ENCODE measurements at places on chromosomes 2 and 18.

DNA sequence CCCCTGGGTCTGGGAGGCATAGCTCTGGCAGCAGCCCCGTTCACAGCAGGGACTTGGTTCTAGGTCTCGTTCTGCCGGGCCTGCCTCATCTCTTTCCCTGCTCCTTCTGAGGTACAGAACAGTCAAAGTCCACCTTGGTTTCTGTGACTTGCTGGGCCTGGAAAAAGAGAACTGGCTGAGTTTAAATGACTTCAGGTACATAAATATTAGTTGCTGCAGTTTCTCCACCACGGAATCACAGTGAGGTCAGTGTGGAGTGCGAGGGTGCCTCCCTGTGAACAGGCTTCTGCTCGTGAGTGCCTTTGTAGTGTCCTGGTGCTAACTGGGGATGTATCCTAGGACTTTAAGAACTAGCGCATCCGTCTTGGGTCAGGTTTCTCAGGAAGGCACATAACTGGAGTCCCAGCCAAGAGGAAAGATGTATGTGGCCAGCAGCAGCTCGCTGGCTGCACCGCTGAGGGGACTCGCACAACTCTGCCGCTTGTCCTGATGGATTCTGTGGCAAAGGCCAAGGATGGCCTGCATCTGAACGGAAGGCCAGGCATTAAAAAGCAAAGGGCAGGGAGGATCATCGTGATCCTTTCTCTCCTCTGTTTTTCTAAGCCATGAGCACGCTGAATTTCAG is 188.6 kb downstream of the SH3RF3 start:
- no peak for DNase-seq

GRCh38 chr2:215487002-215487372 is 51.1 kb upstream of the FN1 start:
- DNase-seq: no peak

DNA sequence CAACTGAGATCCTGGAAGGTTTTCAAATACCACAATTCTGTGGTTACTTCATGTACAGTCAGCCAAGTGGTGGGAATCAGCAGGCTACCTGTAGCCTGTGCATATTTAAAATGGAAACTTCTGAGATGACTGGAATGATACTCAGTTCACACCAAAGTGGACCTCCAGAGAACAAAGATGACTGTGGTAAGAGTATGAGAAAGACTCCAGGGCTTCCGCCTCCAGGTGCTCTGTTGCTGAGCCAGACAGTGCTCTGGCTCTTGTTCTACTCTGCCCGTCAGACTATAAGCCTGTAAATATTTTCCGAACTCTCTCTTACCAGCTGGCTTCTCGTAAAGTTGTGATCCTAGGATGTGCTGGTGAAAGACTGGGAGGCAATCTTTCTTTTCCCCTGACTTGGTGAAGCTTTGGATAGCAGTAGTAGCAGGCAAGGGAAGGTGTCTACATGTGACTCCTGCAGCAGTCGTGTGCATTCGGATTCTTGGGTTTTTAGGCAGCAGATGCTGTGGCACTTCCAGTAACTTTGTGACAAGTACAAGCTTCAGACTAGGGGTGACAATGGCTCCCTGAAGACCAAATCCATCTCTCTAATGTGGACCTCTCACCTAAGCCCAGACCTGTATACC is 23.1 kb downstream of the ST3GAL5 start:
- DNase-seq: no peak

DNA sequence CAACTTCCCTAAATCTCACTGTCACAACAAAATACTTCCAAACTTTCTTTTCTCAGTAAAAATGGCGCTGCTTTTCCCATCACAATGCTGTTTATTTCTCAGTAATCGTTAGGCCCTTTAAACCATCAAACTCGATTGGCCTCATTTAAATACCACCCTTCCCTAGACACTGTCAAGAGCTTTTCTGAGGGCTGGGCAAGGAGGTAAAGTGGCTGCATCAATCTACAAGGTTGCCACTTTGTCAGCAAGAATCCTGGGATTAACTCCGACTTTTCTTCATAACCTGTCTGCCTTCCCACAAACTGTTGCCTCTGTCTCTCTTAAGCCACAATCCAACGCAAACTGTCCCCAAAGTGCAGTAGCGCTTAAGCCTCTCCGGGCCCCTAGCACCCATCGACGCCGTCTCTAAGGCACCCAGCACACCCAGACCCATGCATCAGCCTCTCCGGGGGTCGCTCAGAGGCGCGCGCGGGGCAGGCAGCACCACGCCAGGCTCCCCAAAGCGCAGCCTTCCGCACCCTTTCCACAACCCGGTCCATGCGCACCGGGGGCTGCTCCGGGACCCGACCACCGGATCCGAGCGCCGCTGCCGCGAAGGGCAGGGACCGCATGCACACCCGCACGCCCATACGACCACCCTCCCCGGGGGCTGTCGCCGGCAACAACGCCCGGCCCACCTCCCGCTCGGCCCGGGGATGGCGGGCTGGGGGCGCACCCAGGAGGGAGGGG is 683 bp downstream of the MBOAT2 start:
- DNase-seq: no peak

- peak; percentile 57 for DNase-seq
Measured at GRCh38 chr2:197168705-197169104, 141.9 kb downstream of the ANKRD44 start.

DNA sequence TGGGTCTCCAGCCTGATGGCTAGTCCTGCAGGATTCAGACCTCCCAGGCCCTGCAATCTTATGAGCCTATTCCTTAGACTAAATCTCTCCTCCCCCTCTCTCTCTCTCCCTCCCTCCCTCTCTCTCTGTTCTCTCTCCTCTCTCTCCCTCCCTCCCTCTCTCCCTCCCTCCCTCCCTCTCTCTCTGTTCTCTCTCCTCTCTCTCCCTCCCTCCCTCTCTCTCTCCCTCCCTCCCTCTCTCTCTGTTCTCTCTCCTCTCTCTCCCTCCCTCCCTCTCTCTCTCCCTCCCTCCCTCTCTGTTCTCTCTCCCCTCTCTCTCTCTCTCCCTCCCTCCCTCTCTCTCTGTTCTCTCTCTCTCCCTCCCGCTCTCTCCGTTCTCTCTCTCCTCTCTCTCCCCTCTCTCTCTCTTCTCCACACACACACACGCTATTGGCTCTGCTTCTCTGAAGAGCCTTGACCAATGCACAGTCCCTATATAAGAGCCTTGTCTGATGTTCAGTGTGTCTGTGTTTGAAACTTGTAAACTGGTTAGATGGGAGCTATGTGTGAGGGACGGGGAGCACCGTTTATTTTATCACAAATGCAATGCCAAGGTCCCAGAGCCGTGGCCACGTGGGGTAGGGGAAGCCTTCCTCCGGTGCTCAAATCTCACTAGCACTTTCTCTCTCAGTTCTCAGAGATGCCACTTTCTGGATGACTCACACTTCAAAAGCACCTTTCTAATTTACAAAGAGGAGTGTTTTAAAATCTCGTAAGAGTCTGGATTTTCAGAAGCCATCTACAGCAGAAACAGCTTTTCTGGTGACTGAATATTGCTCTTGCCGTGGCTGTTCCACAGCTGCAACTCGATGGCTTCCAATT is 9.4 kb upstream of the PRLH start:
- no peak for DNase-seq

- DNase-seq: no peak
Measured at GRCh38 chr2:112927745-112928144, 16.8 kb downstream of the IL37 start.

- DNase-seq: no peak
Measured at GRCh38 chr2:17822445-17823117, 6.3 kb downstream of the MSGN1 start.

DNA sequence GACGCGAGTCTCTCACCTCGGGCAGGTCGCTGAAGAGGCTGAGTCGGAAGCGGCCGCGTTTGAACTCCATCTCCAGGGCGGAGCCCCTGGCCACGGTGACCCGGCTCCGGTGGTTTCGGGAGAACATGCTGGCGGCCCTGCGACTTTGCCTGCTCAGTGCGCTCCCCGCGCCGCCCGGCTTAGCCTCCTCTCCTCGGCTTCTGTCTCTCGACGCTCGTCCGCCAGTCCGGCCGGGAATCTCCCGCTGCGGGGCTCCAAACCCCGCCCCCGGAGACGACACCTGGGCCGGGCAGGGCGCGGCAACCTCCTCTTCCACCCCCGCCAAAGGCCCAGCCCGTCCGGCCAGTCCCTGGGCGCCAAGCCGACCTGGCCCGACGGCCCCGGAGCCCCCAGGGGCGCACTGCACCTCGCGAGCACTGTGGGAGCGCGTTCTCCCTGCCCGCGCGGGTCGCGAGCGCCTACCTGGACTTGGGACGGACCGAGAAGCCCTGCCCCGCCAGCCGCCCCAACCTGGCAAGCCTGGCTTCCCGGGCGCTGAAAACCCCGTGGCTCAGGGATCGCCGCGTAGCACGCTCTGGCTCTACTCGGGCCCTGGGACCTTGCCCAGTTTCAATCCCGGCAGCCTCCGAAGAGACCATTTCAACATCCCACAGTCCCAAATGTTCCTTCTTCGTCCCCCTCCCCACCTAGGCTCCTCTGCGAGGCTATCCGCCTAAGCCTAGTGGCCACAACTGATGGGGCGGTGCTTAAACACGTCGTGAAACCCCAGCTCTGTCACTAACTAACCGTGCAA is at the start of gene RTKN:
Gene RTKN, minus strand, starts transcription at position 248 of the 793 bp plus-strand sequence. Its CDS starts 121 bp downstream, at position 127.
- DNase-seq: no peak

DNA sequence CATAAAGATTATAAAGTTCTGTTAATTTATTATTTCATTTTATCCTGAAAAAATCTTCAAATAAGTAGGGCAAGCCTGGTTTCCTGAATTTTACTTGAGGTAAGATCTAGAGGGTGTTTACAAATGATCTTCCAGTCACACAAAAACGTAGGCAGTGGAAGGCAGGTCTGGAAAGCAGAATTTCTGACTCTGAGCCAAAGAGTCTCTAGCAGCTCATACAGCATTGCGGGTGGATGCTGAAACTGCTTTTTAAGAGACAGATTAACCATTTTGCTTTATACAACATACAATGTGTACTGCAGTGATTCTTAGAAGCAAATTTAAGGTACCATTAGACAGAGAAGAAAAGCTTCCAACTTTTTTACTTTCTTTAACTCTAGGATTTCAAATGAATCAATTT is 117.0 kb downstream of the FTCDNL1 start:
- DNase-seq: no peak

GRCh38 chr2:71872466-71873051 is 275.1 kb downstream of the CYP26B1 start:
- DNase-seq: no peak

GRCh38 chr2:152782171-152782570 is 63.8 kb downstream of the ARL6IP6 start:
- no peak for DNase-seq

DNA sequence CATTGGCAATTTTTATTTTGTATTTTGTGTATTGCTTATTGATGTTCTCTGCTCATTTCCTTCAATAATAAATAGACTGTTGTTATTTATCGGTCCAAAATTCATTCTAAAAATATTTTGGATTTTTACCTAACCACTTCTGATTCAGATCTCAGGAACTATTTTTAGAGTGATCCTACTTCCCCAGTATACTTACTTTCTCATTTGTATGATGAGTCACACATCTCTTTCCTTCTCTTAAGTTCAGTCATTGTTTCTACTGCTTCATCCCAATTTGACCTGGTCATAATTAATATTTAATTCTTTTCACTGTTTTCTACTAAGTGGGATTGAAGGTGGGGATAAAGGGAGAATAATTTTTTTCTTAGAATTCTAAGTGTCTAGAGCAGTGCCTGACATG is 75.1 kb downstream of the AGPS start:
- DNase-seq: no peak

- DNase-seq: no peak
Measured at GRCh38 chr2:127525691-127526131, 578 bp downstream of the IWS1 start.

DNA sequence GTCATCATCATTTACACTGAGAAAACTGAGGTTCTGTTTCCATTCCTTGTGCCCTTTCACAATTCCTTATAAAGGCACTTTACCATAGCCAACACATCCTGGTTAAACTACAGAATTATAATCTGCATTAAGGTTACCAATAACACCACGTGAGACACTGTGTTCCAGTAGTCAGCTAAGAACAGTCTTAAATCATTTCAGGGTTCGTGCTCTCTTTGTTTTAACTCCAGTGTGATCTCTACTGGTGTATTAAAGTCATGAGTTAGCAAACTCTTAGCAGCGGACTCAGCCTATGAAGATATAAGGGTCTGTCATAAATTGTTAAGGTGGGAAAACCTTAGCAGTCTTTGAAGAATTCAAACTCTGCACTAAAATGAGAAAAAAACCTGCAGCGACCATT is 53.0 kb downstream of the TCF4 start:
- DNase-seq: no peak

GRCh38 chr2:28451793-28452533 is 43.9 kb upstream of the PLB1 start:
- no peak for DNase-seq

- peak; percentile 11 for DNase-seq
Measured at GRCh38 chr2:176096986-176097819, 2.4 kb upstream of the HOXD12 start.

DNA sequence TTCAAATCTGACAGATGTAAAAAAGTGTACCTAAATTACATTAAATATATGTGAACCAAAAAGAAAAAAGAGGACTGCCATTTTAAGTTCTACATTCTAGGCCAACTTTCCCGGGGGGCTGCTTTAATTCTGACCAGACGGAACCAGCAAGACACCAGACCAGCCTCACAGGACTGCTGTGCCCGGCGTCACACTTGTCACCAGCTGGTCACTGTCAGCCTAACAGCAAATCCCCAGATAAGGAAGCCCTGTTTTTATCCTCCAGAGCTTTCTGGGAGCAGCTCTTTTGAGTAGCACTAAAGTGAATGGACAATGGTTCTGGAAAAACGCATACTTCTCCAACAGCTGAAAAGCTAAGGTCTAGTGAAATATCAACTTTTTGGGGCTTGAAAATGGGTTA is 35.6 kb downstream of the CYB5A start:
- DNase-seq: no peak

DNA sequence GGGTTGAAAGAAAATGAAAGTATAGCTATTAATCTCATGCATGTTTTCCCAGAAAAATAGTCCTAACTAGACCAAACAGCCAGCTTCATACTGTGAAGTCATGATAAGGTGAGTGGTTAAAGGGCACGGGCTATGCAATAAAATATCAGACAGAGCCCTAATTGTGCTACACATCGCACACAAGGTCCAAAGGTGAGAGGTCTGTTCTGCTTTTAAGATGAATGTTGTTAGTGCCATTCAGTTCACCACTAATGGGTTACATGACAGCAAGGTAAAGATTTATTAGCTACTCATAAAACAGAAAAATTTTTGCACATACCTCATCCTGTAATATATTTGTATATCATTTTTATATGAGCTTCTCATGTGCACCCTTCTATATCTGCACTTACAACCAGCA is 105.0 kb upstream of the STK17B start:
- DNase-seq: no peak

GRCh38 chr18:4256766-4257417 is 198.2 kb downstream of the DLGAP1 start:
- no peak for DNase-seq
